Stimulated activated CD4-positive, alpha-beta T cell treated with anti-CD3 and anti-CD28 coated beads, Interleukin-12 subunit alpha, Interleukin-12 subunit beta, amount 100 ng/mL, for 24 hours (primary cell): ENCODE measurements at places on chromosomes 16 and 17.

DNA sequence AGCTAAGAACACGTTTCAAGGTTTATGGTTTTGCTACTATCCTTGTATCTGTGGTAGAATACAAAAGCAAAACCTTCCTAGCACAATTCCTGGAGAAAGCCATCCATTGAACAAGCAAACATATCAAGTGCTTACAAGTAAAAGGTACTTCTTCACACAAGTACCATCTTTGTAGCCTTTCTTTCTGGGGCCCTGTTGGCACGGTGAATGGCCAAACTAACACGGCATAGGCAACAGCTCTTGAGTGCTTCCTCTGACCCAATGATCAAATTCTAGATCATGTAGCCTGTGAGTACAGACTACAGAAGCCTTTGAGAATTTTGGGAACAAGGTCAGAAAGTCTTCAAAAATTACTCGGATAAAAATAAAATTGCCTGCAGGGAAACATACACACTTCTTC is 57.9 kb downstream of the ANKFY1 start:
- DNase-seq, result no peak

DNA sequence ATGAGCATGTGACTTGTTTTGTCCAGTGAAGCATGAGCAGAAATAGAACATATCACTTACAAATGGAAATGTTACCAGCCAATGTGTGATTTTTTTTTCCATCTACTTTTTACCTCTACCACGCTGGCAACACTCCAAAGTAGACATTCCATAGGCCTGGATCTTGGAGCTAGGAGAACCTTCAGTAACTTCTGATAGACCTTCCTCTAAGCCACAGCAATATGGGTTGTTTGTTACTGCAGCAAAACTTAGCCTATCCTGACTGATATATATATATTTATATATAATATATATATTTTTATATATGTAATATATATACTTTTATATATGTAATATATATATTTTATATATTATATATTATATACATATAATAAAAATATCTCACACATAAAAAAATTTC is 284.4 kb upstream of the XYLT1 start:
- no peak for DNase-seq

DNA sequence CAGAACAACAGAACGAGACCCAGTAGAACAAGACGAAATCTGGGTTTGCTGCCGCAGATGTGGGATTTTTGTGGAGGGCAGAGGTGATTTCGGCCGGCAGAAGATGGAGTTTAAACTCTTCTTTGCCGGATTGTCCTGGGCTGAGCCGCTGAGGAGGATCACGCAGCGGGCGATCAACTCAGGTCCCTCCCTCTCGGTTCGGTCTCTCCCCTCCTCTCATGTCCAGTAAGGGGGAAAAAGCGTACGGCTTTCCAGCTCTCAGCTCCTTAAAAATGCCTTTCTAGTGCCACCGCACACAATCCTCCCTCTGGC is 2.5 kb downstream of the PHF12 start:
- no peak for DNase-seq

DNA sequence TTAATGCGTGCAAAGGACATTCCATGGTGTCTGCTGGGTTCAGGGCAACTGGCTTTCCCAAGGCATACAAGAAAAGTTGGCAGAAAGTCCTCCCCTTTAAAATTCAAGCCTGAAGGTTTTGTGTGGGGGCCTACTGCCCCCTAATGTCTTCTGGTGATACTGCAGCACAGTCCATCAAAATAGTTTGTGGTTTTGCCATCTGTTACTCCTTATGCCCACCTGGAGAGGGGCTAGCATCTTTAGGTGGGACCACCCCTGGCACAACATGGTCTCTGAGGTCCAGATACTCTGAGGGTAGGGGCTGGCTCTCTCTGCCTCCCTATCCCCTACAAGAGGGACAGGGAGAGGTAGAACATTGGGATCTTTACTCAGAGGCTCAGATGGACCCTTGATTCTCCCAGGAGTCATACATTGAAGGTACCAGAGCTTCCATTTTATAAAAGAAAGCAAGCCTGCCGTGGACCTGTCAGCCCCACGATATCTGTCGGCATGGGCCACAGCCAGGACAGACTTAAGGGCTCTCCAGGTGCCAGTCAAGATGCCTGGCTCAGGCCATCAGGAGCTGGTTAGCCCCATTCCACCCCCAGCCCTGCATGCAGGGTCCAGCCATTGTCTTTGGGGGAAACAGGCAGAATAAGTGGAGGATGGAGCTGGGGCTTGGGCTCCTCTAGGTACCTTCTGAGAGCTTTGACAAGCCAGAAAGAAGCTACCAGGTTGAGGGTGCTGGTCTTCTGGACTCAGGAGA is 6.3 kb downstream of the ESRP2 start:
- no peak for DNase-seq

DNA sequence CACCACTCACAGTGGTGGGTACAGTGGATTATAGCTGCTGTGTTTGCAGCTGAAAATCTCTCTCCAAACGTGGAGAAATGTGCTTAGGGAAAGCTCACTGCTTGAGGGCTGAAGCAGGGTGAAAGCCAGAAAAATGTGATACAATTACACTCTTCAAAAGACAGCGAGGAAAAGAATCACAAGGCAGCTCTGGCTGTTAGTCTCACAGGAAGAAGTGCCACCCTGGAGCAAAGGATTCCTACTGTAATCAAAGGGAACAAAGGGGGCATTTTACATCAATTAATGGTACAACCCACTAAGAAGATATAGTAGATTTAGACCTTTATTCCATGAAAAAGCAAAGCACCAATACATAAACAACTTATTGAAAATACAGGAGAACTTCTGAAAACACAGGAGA is 48.1 kb upstream of the IRX5 start:
- DNase-seq, result no peak
